NCI-H1417 treated with DMSO at 0.1 percent for 48 hours (cell line): ENCODE measurements at places on chromosomes 7 and 10.

GRCh38 chr10:110045772-110046171, 38.0 kb downstream of the ADD3 start:
- no peak for DNase-seq

- DNase-seq: no peak
Measured at GRCh38 chr10:123553810-123554430, 112.2 kb upstream of the GPR26 start.

- no peak for DNase-seq
Measured at GRCh38 chr7:17697128-17697881, 243.0 kb downstream of the SNX13 start.

DNA sequence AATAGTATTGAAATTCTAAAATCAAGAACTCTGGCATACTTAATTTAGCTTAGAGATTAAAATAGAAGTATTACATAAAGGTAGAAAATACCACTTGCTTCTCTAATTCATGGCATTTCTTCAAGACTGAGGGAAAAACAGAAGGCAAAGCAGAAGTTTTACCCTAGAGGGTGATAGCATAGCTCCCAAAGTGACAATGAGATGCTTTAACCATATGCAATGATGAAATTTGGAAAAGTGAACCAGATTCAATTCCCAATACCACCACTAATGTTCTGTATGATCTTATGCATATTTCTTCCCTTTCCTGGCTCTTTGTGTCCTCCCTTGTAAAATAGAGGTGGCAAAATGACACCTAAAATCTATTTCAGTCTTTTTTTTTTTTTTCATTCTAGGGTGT, 225.8 kb upstream of the PCLO start:
- DNase-seq: no peak

DNA sequence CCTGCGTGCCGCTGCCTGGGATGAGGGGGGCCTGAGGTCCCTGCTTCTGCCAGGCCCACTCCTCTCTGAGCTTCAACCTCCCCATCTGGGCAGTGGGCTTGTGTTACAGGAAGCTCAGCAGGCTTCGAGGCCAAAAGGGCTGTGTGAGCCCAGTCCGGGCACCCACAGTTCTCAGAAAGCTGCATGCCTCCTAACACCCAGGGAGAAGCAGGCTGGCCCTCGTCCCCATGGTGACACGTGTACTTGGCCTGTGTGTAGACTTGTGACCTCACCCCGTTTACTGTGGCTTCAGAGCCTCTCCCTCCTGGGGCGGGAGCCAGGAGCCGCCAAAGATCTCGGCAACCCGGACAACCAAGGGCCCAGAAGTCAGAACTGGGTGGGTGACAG, 2.2 kb upstream of the GRIFIN start:
- DNase-seq: no peak

DNA sequence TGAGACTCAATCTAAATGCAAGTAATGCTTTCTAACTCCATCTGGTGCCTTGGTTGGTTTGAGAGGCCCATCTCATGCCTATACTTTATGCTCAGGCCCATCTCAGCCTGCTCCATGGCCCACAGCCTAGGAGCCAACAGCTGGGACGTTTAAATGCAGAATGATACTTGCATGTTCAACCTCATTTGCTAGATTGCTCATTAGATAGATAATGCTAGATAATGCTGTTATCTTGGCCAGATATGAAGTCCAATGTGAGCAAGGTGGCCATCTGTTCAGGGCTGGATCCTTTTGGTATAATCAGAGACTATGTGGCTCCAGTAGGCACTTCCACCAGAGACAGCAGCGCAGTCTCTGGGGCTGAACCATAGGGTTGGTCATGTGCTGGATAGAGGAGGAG, 321.6 kb upstream of the PHYHIPL start:
- no peak for DNase-seq

DNA sequence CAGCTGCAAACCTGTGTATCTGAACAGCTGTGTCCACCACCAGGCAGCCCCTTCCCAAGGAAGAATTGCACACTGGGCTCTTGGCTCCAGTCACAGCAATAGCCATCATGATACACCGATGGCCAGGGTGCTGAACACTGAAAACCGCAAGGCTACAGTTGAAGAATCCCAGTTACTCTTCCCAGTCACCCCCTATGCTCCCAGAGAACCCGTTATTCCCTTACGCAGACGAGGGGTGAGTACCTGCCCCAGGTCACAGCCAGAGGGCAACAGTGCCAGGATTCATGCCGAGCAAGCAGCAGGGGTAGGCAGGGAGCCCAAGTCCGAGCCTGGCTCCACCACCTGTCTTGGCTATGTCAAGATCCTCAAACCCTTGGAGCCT, 57.8 kb downstream of the RASGEF1A start:
- no peak for DNase-seq

DNA sequence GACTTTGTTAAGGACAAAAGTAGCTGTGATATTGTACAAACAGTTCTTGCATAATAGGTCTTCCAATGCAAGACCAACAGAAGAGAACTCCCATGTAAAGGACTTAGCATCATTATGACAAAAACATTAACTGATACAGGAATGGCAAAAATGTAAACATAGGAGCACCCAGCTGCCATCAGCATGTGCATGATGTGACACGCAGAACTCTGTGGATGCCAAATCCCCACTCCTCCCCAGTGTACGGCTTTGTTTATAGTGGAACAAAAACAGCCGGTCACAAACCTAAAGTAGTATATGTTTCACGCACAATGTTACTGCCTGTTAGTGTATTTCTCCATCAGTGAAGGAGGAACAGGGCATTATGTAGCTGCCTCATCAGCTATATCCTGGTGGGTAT, 316.0 kb upstream of the AOAH start:
- DNase-seq: peak; percentile 64

DNA sequence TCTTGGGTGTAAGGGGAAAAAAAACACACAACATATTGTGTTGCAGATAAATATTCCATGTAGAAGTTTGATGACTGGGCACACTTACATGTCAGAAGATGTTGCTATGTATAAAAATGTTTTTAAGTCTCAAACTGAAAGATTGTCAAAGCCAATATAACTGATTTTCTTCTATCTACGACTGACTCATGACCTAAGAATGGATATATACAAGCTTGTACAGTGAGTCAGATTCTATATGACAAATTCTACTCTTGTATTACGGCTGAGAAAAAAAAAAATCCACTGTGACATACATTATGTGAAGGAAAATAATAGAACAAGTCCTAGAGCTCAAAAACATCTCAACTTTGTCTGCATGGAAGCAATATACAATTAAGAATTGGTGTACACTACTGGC, 343.0 kb upstream of the PCDH15 start:
- DNase-seq: no peak

DNA sequence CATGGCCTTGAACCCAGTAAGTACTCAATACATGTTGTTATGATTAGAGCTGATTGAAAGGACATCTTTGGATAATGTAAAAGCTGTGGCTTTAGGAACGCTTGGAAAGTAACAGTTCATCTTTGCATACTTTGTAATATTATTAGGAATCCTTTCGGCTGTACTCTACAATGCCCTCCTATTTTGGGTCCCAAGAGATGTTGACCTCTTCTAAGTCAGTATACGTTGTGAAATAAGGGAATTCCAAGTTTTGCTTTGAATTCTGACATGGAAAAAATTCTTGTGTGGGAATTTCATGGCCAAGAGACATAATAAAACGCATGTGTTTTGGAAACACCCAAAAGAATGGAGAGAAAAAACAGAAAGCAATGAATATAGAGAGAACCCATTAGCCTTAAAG, 7.7 kb downstream of the AGR3 start:
- no peak for DNase-seq

- no peak for DNase-seq
Measured at GRCh38 chr7:20005081-20005480, 212.1 kb downstream of the MACC1 start.
